ENCODE measurements at places on chromosomes 2 and 18. TPM values are rescaled to one million over a fixed set of nuclear protein-coding genes. Genes with fewer than 3 reads are reported as not detected.

DNA sequence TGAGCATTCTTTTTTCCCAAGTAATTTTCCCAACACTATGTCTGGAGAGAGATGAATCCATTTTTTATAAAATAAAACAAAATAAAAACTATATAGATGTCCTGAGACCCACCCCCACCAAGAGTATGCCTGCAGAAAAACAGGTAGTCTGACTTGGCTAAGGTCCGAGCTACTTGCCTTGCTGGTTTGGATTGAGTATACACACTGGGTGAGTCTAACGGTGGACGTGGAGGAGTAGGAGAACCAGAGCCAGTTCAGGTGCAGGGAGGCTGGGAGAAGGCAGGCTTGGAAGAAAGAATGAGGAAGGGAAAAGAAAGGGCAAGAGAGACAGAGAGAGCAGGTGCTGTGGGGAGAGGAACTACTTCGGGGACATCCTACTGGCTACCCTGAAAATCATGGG is 21.3 kb upstream of the AFTPH start:
- no peak overlapping the region for H3K27ac ChIP-seq
- H3K4me3 ChIP-seq, result no peak overlapping the region
- no peak for DNase-seq
- H3K27me3 ChIP-seq, result no peaks in the 10 kb centered on the region
- H3K36me3 ChIP-seq, result no peaks in the 10 kb centered on the region

- DNase-seq, result no peak
- H3K4me1 ChIP-seq, result peaks cover 13% of the 10 kb centered on the region
- no peak overlapping the region for H3K27ac ChIP-seq
Measured at GRCh38 chr2:96952016-96952750, 34.2 kb downstream of the FAM178B start.

DNA sequence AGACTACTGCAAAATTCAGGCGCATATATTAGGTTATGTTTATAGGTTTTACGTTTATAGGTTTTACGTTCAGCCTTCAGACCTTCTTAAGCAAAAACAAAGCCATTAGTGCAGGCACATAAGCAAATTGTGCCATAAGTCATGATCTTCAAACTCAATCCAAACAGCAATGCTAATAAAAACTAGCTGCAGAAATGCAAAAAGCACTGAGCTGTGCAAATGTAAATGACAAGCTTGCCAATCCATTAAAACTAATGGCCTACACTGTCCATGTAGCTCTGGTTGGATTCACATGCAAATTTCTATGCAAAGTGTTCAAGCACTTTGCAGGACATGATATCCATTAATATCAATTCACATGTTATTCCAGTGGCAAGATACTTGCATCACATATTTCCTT is 50.9 kb downstream of the LRPPRC start:
- H3K27me3 ChIP-seq, result no peaks in the 10 kb centered on the region
- peak overlapping the region; percentile 81 for H3K27ac ChIP-seq
- H3K4me1 ChIP-seq, result peaks cover 51% of the 10 kb centered on the region
- no peak for DNase-seq
- peaks cover 60% of the 10 kb centered on the region for H3K36me3 ChIP-seq

GRCh38 chr2:131055169-131056065 is 37.8 kb downstream of the FAM168B start:
- H3K4me3 ChIP-seq, result no peak overlapping the region
- H3K27me3 ChIP-seq, result no peaks in the 10 kb centered on the region
- H3K27ac ChIP-seq, result peak overlapping the region; percentile 44
- DNase-seq, result no peak
- peaks cover 13% of the 10 kb centered on the region for H3K4me1 ChIP-seq

- H3K27me3 ChIP-seq, result peaks cover 16% of the 10 kb centered on the region
- no peaks in the 10 kb centered on the region for H3K4me1 ChIP-seq
- DNase-seq, result no peak
- no peak overlapping the region for H3K4me3 ChIP-seq
- no peak overlapping the region for H3K27ac ChIP-seq
- no peaks in the 10 kb centered on the region for H3K36me3 ChIP-seq
Measured at GRCh38 chr2:237120916-237121315, 35.2 kb downstream of the COPS8 start.

- peaks cover 12% of the 10 kb centered on the region for H3K36me3 ChIP-seq
- H3K4me3 ChIP-seq, result no peak overlapping the region
- H3K27me3 ChIP-seq, result no peaks in the 10 kb centered on the region
- no peak overlapping the region for H3K27ac ChIP-seq
- peaks cover 37% of the 10 kb centered on the region for H3K4me1 ChIP-seq
Measured at GRCh38 chr2:235606004-235606715, 112.3 kb downstream of the AGAP1 start.

GRCh38 chr2:53423465-53423864 is 344.1 kb upstream of the CHAC2 start:
- no peaks in the 10 kb centered on the region for H3K27me3 ChIP-seq
- H3K27ac ChIP-seq, result no peak overlapping the region
- H3K4me3 ChIP-seq, result no peak overlapping the region
- peaks cover 3% of the 10 kb centered on the region for H3K36me3 ChIP-seq

GRCh38 chr2:170362313-170362870 is 184.4 kb downstream of the MYO3B start:
- no peak overlapping the region for H3K27ac ChIP-seq
- H3K36me3 ChIP-seq, result no peaks in the 10 kb centered on the region
- H3K27me3 ChIP-seq, result peaks cover 5% of the 10 kb centered on the region
- DNase-seq, result no peak

DNA sequence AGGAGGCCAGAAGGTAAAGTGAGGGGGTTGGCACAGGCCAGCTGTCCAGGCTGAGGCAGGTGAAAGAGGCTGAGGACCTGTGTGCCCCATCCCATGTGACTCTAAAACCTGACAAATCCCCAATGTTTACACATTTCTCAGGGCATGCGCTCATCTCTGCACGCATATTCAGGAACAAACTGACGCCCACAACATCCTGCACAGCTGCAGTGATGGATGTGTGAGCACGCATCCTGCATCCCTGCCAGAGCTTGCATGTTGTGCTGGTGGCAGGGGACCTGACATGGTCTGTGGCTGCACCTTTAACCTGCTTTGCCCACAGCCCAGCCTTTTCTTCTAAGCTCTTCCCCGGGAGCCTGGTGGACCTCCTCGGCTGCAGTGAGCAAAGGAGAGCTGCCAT is 83.1 kb downstream of the FBXO15 start:
- H3K4me3 ChIP-seq, result no peak overlapping the region
- no peak for DNase-seq
- H3K27me3 ChIP-seq, result no peaks in the 10 kb centered on the region
- peaks cover 8% of the 10 kb centered on the region for H3K4me1 ChIP-seq

GRCh38 chr18:3346487-3346886 is 84.6 kb downstream of the MYL12B start:
- peaks cover 7% of the 10 kb centered on the region for H3K36me3 ChIP-seq
- DNase-seq, result no peak
- peaks cover 20% of the 10 kb centered on the region for H3K4me1 ChIP-seq
- H3K27me3 ChIP-seq, result no peaks in the 10 kb centered on the region
- H3K4me3 ChIP-seq, result no peak overlapping the region

- no peaks in the 10 kb centered on the region for H3K36me3 ChIP-seq
- H3K27ac ChIP-seq, result no peak overlapping the region
- H3K4me1 ChIP-seq, result peaks cover 17% of the 10 kb centered on the region
- DNase-seq, result no peak
Measured at GRCh38 chr2:214135966-214136365, 274.9 kb upstream of the VWC2L start.

DNA sequence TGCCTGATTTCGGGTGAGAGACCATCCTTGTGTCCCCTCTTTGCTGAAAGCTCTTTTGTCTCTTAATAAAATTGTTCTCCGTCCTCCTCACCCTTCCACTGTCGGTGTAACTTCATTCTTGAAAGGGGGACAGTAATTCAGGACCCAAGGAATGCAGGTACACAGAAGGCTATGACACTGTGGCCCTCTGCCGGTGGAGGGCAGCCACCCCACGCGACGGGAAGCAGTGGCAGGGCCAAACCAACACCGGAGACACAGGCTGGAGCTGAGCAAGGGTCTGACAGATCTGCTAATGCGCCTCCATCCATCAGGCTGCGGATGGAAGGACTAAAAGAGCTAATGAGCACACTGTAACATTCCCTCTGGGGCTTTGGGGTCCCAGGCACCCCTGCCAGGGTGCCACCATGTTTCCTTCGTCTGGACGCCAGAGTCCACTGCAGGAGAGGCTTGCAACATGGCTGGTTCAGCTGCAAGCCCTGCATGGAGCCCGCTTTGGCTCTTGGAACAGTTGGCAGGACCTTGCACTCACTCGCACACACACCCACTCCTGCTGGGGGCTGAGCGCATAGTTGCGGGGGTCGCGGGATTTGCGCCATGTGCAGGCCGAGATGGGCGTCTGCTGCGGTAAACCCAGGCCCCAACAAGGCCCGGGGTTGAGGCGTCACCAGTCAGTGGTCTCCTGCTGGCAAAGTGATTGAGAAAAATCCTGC is 544.1 kb upstream of the CDH7 start:
- H3K36me3 ChIP-seq, result no peaks in the 10 kb centered on the region
- H3K4me1 ChIP-seq, result peaks cover 5% of the 10 kb centered on the region
- H3K27me3 ChIP-seq, result no peaks in the 10 kb centered on the region
- no peak overlapping the region for H3K27ac ChIP-seq
- peak; percentile 67 for DNase-seq
- no peak overlapping the region for H3K4me3 ChIP-seq

GRCh38 chr18:79513381-79514081 is 117.8 kb downstream of the NFATC1 start:
- H3K27me3 ChIP-seq, result peaks cover 1% of the 10 kb centered on the region
- no peak overlapping the region for H3K27ac ChIP-seq
- DNase-seq, result no peak

- H3K4me1 ChIP-seq, result peaks cover 76% of the 10 kb centered on the region
- no peaks in the 10 kb centered on the region for H3K27me3 ChIP-seq
- H3K36me3 ChIP-seq, result peaks cover 3% of the 10 kb centered on the region
- no peak overlapping the region for H3K4me3 ChIP-seq
- no peak overlapping the region for H3K27ac ChIP-seq
Measured at GRCh38 chr2:119697290-119698020, 18.5 kb downstream of the TMEM177 start.

DNA sequence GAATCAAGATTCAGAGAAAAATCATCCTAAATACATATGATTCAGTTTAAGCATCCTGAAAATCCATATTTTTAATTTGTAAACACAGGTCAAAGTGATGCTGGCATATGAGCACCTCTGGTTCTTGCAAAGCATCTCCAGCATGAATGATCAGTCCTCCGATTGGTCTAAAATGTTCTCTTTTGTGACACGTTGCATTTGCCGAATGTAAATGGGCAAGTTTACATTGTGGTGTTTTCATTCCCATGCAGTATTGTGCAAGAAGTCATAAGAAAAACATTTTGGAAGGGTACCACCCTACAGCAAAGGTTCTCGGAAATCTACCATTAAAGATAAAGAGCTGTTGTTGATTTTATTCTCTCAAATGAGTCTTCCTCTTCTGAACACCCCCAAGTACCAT is 108.0 kb upstream of the UNC80 start:
- no peak for DNase-seq
- H3K27me3 ChIP-seq, result no peaks in the 10 kb centered on the region
- no peak overlapping the region for H3K27ac ChIP-seq
- H3K4me3 ChIP-seq, result no peak overlapping the region
- peaks cover 43% of the 10 kb centered on the region for H3K4me1 ChIP-seq

DNA sequence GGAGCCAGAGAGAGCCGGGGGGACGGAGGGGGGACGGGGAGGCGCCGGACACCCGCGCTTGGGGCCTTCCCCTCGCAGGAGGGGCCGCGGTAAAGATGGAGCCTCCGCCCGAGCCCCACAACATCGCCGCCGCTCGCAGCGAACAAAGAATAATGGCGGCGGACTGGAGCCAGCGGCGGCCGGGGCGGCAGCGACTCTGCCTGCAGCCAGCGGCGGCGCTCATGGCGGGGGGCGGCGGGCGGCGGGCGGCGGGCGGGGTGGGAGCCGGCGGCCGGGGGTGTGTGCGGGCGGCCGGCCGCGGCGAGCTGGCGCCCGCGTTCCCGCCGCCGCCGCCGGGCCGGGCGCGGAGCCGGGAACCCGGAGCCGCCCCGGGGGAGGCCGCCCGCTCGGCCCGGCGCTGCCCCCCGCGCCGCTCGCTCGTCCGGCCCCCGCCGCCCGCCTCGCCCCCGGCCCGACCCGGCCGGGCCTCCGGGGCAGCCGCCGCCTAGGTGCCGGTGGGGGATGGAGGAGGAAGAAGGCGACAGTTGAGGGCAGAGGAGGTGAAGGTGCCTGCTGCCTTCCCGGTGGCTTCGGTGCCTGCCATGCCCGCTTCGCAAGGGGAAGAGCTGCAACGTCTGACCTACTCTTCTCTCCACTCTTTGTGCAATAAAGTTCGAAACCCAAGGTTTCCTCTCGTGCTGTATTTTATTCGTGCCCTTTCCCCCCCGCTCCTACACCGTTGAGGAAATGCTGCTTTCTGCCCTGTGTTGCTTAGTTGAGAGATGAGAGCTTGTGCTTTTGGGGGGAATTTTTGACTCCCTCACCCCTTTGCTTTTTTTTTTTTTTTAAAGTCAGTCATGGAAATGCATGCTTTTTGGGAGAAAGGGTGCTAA is 634 bp downstream of the CREB1 start:
- no peak for DNase-seq
- 0 out of 2 replicates have a peak, but pooled peaks cover 9% of the 10 kb centered on the region for H3K36me3 ChIP-seq
- H3K4me1 ChIP-seq, result peaks cover 51% of the 10 kb centered on the region
- H3K4me3 ChIP-seq, result peak overlapping the region; percentile 98

The ITPRID2 gene
- total RNA-seq, result 12.4 TPM

The ACVR1C gene
- total RNA-seq, result 1.6 TPM
